Activated naive CD4-positive, alpha-beta T cell treated with anti-CD3 and anti-CD28 coated beads, Interleukin-2, amount 10 ng/mL, durations not matched to agents 5 hours and 36 hours (primary cell): ENCODE measurements at places on chromosomes 7 and 10. TPM values are rescaled to one million over a fixed set of nuclear protein-coding genes. Genes with fewer than 3 reads are reported as not detected.

PSMA2 gene
- total RNA-seq, result 111 TPM

CCL26 gene
- not detected for total RNA-seq

SORCS3 gene
- 0.05 TPM for total RNA-seq

ZNF33A gene
- 36.7 TPM for total RNA-seq

PNLIP gene
- not detected for total RNA-seq

CTAGE4 gene
- 4.5 TPM for total RNA-seq
